Dermis microvascular lymphatic vessel endothelial cell (primary cell): ENCODE measurements at places on chromosomes 1 and 21. TPM values are rescaled to one million over a fixed set of nuclear protein-coding genes. Genes with fewer than 3 reads are reported as not detected.

DNA sequence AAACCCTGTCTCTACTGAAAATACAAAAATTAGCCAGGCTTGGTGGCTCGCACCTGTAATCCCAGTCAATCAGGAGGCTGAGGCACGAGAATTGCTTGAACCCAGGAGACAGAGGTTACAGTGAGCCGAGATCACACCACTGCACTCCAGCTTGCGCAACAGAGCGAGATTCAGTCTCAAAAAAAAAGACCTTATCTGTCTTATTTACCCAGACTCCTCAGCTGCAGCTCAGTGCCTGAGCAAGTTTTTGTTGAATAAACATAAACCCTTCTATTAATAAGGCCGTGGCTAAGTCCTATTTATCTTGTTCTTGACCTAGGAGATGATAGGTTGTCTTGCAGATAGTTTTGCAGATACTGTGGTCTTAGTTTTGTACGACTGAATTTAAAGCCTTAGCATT, 136.4 kb upstream of the TMEM51 start:
- DNase-seq, result no peak

- no peak for DNase-seq
Measured at GRCh38 chr1:190679983-190680382, 202.3 kb upstream of the BRINP3 start.

GRCh38 chr1:221708076-221708571, 33.8 kb downstream of the DUSP10 start:
- DNase-seq, result no peak

The POLR3GL gene
- total RNA-seq, result 12.4 and 12.6 TPM in 2 replicates

DNA sequence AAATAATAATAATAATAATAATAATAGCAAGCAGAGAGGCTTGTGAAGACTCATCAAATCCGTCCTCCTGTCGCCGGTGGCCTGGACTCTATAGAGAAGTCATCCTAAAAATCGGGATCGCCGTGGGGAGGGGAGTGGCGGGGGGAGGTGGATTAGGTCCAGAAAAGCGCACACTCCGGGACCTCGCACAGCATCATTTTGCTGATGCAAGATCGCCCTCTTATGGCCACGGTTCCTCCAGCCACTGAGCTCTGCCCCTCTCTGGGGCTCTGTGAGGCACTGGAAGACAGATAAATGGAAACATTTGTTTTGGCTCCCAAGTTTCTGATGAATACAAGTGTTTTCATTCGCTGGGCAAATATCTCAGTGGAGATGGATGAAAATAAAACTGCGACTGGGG, 612.0 kb downstream of the MATN1 start:
- DNase-seq, result peak; percentile 51

GRCh38 chr1:246364415-246364941, 142.6 kb downstream of the SMYD3 start:
- no peak for DNase-seq

The OR2W3 gene
- total RNA-seq, result not detected in 2 replicates

GRCh38 chr1:226678251-226678650, 60.8 kb downstream of the ITPKB start:
- no peak for DNase-seq

The ATXN7L2 gene
- 0.90 and 1.3 TPM in 2 replicates for total RNA-seq

- no peak for DNase-seq
Measured at GRCh38 chr21:41370840-41371684, 9.2 kb downstream of the MX2 start.

The KRTAP6-1 gene
- total RNA-seq, result not detected in 2 replicates

DNA sequence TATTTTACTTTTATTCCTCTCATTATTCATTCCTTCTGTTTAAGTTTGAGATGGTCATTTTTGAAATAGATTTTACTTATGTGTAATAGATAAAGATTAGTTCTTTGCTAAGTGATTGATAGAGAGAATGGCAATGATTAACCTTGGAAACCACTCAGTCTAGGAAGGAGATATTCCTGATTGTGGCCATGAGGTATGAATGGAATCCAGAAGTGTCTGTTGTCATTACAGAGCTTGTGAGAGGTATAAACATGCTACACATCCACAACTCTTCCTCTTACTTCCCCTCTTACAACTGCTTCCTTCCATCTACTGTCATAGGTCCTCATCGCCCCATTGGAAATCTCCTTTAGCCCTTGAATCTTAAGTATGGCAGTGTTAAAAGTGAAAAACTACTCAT, 988.8 kb upstream of the B3GALT2 start:
- DNase-seq, result no peak

The STUM gene
- total RNA-seq, result 0.13 and 0.25 TPM in 2 replicates

DNA sequence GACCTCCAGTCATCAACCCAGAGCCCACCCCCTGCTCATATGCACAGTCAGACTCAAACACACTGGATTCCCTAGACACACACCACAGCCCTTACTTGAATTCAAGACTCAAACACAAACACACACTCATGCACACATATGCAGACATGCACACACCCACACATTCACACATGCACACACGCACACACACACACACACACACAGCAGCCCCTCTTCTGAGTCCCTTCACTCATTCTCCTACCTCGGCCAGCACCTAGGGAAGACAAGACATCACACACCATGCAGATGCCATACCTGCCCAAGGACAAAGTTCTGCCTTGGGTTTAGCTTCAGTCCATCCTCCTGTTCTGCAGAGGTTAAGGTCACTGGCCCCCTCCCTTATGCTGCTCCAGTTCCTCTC, 1.6 kb upstream of the HCRTR1 start:
- no peak for DNase-seq

DNA sequence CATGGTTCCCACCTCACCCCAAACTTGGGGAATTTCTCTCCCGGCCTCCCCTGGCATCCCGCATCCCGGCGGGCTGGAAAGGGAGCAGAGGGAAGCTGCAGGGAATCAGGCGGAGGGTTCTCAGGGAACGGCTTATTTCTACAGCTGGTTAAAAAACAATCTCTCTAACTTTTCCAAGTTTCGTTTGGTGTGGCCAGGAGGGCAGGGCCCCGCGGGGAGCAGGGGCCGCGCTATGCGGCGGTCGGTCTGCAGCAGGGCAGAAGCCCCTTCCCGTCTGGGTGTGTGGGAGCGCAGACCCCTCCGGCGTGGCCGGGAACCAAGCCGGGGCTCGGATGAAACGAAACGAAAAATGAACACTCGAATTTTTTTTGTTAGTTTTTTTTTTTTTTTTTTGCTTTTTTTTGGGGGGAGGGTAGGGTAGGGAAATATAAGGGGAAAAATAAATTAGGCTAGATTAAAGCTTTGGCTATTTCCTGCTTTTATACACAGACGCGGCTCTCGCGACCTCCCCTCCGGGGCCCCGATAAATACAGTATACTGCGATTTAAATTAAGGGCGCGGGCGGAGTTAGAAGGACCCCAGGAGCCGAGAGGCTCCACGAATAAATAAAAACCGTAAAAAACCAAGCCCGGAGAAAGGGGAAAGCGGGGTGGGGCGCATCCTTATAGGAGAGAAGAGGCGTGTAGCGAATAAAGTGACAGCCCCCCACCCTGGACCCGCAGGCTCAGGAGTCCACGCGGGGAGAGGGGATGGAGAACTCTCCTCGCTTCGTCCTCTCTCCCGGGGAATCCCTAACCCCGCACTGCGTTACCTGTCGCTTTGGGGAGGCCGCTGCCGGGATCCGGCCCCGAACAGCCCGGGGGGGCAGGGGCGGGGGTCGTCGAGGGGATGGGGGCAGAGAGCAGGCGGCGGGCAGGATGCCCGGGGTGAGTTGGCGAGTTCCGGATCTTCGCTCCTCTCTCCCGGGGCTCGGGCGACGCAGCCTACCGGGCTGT, 2.1 kb downstream of the POU3F1 start:
- DNase-seq, result no peak

DNA sequence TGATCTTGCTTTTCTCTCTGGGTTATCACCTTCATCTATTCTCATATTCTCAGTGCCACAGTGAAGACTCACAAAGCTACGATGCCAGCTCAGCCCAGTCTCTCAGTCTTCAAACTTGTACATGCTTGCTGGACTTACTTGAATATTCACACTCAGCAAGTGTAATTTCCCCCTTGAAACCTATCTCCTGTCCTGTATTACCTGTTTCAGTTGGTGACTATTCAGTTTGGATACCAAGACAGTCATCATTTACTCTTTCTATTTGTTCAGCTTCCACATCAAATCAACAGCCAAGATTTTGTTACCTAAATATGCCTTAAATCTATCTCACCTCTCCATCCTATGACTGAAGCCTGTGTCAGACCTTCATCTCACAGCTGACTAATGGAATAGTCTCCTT, 209.7 kb downstream of the LRRC7 start:
- DNase-seq, result no peak

The FCAMR gene
- total RNA-seq, result not detected in 2 replicates

GRCh38 chr1:163650624-163651023, 328.9 kb downstream of the NUF2 start:
- DNase-seq, result no peak

DNA sequence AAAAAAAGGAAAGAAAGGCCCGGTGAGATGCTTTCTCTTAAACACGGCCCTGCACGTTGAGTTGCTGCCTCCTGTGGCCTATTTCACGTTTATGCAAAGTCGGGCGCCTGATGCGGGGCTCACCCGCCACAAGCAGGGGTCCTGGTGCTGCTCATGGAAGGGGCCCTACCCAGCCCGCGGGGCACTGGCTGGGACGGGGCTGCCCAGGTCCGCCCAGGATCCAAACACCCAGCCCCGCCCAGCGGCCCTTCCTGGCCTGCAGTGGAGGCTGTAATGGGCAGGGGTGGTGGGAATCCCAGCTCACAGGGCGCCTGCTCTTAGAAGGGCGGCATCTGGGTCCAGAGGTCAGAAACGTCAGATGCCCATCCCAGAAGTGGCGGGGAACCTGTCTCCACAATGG, 1.6 kb downstream of the COL6A2 start:
- DNase-seq, result no peak

The LORICRIN gene
- not detected in 2 replicates for total RNA-seq

DNA sequence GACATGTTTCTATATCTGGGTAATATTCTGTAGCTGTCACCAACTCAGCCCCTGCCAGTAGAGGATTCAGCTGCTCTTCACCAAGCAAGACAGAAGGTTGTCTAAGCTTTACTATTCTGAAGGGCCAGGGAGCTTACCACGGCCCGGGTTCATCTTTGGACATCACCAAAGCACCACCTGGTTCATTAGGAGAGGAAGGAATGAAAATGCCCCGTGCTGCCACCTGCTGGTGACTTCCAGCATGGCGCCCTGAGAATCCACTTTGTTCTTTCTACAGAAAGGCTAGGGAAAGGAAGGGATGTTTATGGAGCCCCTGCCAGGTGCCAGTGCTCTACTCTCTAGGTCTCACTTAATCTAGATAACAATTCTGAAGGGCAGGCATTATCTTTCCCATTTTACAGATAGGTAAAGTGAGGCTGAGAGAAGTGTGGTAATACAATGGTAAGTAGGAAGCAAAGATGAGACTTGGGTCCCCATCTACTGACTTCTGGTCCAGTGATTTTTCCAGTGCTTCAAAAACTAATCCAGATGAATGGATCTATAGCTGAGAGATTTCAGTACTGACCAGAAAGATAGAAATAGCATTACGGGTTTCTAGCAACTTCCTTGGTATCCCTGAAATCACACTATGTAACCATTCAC, 79.5 kb downstream of the BEND5 start:
- peak; percentile 26 for DNase-seq

DNA sequence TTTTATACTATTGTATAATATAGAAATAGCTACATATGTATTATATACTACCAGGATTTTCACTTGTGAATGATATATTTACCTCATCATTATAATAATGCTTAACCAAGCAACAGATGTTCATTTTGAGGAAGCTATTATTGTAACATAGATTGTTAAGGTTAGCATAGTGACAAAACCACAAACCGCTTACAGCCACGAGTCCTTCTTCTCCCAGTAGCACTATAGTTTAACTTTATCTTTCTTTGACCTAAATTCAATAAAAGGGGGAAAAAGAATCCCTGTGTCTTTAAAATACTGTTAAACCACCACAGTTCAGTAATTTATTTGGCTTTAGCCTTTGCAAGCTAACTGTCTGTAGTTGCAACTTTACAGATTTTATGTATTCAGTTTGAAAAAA, 1039.4 kb upstream of the B3GALT2 start:
- DNase-seq, result no peak

The OR2T6 gene
- not detected in 2 replicates for total RNA-seq

The GPR37L1 gene
- not detected in 2 replicates for total RNA-seq

The PADI2 gene
- total RNA-seq, result under 0.01 TPM in 2 replicates

DNA sequence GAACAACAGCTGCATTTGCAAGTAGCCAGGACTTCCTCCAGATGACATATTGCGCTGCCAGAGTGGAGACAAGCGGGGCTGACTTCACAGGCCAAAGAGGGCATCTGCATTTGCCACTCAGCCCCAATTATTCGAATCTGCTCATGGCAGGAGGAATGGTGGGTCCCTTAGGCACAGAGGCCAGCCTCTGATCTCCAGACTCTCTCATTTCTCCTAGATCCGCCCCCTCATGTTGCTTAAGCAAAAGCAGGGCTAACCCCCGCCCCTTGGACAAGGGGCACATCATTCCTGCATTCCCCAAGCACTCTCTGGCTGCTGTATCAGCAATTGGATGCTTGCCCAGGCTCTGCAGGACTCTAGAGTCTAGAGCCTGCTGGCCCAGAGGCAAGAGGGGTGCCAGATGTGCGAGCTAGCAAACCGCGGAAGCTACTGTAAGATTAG, 262.4 kb downstream of the ST6GALNAC3 start:
- no peak for DNase-seq

The BARHL2 gene
- total RNA-seq, result not detected in 2 replicates

DNA sequence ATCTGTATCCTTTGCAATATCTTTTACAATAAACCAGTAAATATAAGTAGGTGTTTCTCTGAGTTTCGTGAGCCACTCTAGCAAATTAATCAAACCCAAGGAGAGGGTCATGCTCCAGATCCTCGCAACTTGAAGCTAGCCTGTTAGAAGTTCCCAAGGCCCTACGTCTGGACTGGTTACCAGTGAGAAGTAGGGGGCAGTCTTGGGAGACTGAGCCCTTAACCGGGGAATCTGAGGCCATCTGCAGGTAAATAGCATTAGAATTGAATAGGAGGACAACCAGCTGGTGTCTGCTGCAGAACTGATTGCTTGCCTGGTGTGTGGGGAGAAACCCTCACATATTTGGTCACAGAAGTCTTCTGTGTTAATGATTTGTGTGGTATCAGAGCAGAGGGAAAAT, 190.5 kb downstream of the RYR2 start:
- DNase-seq, result no peak

DNA sequence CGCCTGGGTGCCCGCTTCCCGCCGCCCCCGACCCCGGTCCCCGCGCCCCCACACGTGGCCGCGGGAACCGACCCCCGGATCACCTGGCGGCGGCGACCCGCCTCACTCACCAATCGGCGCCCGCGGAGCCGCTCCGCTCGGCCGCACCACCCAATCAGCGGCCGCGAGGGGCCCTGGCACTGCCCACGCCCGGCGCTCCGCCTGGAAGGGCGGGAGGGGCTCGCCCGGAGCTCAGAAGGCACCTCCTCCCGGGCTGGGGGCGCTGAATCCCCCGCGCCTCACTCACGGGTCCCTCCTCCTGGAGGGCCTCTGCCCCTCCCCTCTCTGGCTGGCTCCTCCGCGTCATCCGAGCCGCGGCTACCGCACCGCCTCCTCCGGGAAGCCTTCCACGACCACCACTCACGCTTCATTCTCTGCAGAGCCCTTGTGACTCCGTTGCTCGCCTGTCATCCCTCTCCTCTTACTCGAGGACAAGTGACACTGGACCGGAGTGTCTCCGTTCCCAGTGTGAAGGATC, 374 bp downstream of the SH2D5 start:
- peak; percentile 70 for DNase-seq

The KRTAP12-2 gene
- total RNA-seq, result not detected in 2 replicates

- DNase-seq, result peak; percentile 47
Measured at GRCh38 chr1:19765623-19766022, 34.1 kb downstream of the TMCO4 start.
